Naive thymus-derived CD4-positive, alpha-beta T cell (primary cell): ENCODE measurements at places on chromosomes 16 and 17. TPM values are rescaled to one million over a fixed set of nuclear protein-coding genes. Genes with fewer than 3 reads are reported as not detected.

- H3K27me3 ChIP-seq, result no peaks in the 10 kb centered on the region
- peak overlapping the region; percentile 59 for H3K27ac ChIP-seq
- no peaks in the 10 kb centered on the region for H3K36me3 ChIP-seq
- peak; percentile 85 for DNase-seq
- peaks cover 6% of the 10 kb centered on the region for H3K4me1 ChIP-seq
- no peak overlapping the region for H3K4me3 ChIP-seq
Observed at GRCh38 chr17:56653877-56654276, 60.4 kb downstream of the NOG start.

DNA sequence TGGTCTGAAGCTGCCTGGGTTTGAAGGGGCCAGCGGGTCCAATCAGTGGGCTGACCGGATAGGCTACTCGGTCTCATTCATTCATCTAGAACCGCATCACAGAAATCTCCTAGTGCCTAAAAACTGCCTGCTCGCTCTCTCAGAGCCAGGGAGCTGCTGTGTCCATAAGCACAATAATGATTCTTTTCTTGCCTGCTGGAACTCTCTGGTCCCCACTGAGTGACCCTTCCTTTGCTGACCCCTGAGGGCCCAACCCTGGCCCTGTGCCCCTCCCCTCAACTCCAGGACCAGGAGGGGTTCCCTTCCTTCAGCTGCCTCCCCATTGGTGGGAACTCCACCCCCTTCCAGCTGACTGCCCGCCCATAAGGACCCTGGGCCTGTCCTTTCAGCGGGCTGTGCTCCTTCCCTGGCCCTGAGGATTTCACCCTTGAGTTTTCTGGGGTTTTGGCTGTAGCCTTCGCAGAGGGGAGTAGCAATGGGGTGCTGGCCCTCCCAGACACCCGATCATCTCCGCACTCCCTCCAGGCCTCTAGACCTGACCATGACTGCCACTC is 39.5 kb upstream of the DNAH9 start:
- no peaks in the 10 kb centered on the region for H3K27me3 ChIP-seq
- no peaks in the 10 kb centered on the region for H3K36me3 ChIP-seq
- no peak overlapping the region for H3K4me3 ChIP-seq
- DNase-seq, result no peak

DNA sequence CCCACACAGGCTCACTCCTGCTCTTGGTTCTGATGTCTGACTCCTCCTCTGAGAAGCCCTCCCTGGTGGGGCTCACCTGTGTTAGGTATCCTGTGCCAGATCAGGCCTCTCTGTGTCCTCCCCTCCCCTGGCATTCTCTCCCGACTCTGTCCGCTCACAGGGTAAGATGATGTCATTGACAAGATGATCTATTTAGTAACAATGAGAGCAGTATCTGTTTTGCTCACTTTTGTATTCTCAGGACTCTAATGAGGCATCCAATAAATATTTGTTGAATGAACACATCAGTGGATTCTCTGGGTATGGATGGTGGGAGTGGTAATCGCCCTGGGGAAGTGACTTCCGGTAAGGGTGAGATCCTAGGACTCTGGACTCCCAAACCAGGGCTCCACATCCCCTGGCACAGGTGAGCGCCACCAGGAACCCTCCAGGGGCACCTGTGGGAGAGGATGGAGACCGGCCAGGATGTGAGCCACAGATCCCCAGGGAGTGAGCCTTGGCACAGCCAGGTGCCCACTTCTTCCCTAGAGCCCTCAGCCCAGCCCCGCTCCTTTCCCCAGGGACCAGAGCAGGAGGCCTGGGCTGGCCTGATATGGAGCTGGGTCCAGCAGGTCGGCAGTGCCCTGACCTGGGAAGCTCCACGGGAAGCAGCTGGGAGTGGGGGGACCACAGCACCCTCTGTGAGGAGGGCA is 5.4 kb upstream of the HAP1 start:
- no peak overlapping the region for H3K4me3 ChIP-seq
- peaks cover 6% of the 10 kb centered on the region for H3K27me3 ChIP-seq
- H3K36me3 ChIP-seq, result no peaks in the 10 kb centered on the region
- no peak for DNase-seq
- H3K27ac ChIP-seq, result no peak overlapping the region

GRCh38 chr16:1874854-1875253 is 2.9 kb upstream of the MEIOB start:
- H3K27ac ChIP-seq, result no peak overlapping the region
- no peaks in the 10 kb centered on the region for H3K4me1 ChIP-seq
- no peaks in the 10 kb centered on the region for H3K36me3 ChIP-seq
- no peaks in the 10 kb centered on the region for H3K27me3 ChIP-seq

CMTM1 gene
- 8.4 TPM for total RNA-seq

IL34 gene
- 1.1 TPM for total RNA-seq

RNF151 gene
- total RNA-seq, result not detected

LIMD2 gene
- 575 TPM for total RNA-seq
